Neural crest cell (in vitro differentiated cells): ENCODE measurements at places on chromosomes 16 and 17. TPM values are rescaled to one million over a fixed set of nuclear protein-coding genes. Genes with fewer than 3 reads are reported as not detected.
A peak's percentile ranks its signal among the peaks of the same experiment; 100 is the strongest.

Gene PRRT2
- 18.6 and 21.2 TPM in 2 replicates for total RNA-seq

Gene HOXB1
- total RNA-seq, result 2.7 and 3.6 TPM in 2 replicates

Gene IGFBP4
- 56.1 and 56.7 TPM in 2 replicates for total RNA-seq

Gene RGS9
- 2.5 and 2.8 TPM in 2 replicates for total RNA-seq

GRCh38 chr16:3814755-3815154 lies 65.8 kb downstream of the CREBBP start:
- H3K36me3 ChIP-seq, result no peaks in the 10 kb centered on the region
- no peak for DNase-seq
- no peak overlapping the region for H3K4me3 ChIP-seq
- H3K27me3 ChIP-seq, result no peaks in the 10 kb centered on the region

DNA sequence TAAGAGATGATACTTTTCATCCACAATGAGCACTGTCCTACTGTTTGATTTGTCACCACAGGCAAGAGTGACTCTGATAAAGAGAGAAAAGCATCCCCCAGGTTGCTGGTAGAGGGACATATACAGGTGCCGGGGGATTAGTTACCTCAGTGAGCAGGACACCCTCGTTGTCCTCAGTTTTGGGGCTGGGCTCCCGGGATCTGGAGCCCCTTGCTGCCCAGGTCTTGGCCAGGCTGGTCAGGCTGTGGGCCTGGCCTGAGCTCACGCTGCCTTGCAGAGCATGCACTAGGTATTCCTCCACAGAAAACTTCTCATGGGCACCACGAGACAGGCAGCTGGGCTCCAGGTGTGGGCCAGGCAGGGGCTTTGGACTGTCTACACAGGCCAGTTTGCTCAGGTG lies 24.4 kb upstream of the SPATA32 start:
- H3K36me3 ChIP-seq, result peaks cover 6% of the 10 kb centered on the region
- H3K4me3 ChIP-seq, result no peak overlapping the region
- H3K27ac ChIP-seq, result no peak overlapping the region

DNA sequence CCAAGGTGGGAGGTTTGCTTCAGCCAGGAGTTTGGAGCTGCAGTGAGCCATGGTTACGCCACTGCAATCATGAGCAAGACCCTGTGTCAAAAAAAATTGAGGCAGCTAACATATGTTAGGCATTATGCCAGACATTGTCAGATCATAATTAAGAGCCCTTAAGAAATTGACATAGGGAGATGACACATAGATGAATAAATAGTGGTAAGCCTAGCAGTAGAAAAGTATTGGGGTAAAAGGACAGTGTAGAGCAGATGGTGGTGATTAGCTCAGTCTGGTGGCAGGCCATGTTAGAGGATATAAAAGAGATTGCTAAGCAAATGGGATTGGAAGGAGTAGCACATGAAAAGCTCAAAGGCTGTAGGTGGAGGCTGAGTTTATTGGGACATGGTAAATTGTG lies 22.6 kb downstream of the SRCAP start:
- no peak for DNase-seq
- peaks cover 32% of the 10 kb centered on the region for H3K36me3 ChIP-seq
- no peak overlapping the region for H3K27ac ChIP-seq
- no peak overlapping the region for H3K4me3 ChIP-seq
- no peaks in the 10 kb centered on the region for H3K4me1 ChIP-seq
- no peaks in the 10 kb centered on the region for H3K27me3 ChIP-seq

GRCh38 chr16:85033171-85033570 lies 5.6 kb downstream of the KIAA0513 start:
- peaks cover 25% of the 10 kb centered on the region for H3K4me1 ChIP-seq
- H3K36me3 ChIP-seq, result no peaks in the 10 kb centered on the region
- no peak for DNase-seq
- H3K27ac ChIP-seq, result no peak overlapping the region
- H3K4me3 ChIP-seq, result no peak overlapping the region
- H3K27me3 ChIP-seq, result peaks cover 20% of the 10 kb centered on the region

DNA sequence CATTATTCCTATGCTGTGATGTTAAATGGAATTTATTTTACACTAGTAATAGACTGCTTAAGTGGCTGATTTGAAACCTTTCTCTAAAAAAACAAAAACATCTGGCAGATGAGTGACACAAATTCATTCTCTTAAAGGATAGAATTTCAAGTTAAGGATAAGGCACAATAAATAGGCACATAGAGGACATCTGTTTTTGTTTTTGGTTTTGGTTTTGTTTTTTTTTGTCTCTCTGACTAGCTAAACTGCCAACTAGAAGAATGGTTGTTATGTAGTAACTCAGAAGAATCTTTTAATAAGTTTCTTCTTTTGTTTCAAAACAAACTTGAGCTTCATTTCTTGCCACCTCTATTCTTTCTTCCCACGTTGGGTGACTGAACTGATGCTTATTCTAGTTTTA lies 5.1 kb upstream of the VPS4A start:
- no peak for DNase-seq
- no peak overlapping the region for H3K27ac ChIP-seq
- peaks cover 8% of the 10 kb centered on the region for H3K4me1 ChIP-seq

DNA sequence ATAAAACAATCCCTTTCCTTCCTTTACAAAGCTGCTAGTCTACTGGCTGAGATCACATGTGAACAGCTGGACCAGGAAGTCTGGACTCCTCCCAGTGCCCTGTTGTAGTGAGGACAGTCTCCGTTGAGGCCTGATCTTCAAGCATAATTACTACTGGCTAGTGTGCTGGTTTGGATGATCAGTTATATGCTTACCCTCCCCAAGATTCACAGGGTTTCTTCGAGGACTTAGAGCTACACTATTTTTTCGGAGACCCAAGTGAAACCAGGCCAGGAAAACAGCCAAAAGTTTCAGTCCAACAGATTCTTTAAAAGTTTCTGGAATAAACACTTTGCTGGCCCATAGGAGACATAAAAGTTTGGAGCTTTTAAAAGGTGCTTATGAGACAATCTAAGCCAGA lies 194.9 kb upstream of the CDH11 start:
- H3K4me3 ChIP-seq, result no peak overlapping the region
- no peak for DNase-seq
- no peaks in the 10 kb centered on the region for H3K36me3 ChIP-seq
- H3K27ac ChIP-seq, result no peak overlapping the region
- H3K4me1 ChIP-seq, result peaks cover 12% of the 10 kb centered on the region
- no peaks in the 10 kb centered on the region for H3K27me3 ChIP-seq

DNA sequence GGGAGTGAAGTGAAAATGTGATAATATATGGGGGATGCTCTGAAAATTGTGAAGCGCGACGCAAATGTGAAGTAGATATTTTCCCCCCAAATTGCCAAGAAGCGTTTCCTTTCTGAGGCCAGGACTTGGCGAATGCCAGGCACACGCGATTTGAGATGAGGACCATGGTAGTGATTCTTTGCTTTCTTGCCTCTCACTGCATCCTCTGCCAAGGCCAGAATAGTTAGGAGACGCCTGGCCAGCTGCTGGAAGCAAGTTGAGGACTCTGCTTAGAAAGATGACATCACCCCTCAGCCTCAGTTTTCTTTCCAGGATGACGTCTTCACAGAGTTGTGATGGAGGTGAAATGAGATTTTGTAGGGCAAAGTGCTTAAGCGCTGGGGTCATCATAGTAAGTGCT lies 25.9 kb downstream of the PIPOX start:
- H3K36me3 ChIP-seq, result no peaks in the 10 kb centered on the region
- no peaks in the 10 kb centered on the region for H3K27me3 ChIP-seq
- H3K27ac ChIP-seq, result no peak overlapping the region
- H3K4me1 ChIP-seq, result peaks cover 14% of the 10 kb centered on the region
- H3K4me3 ChIP-seq, result no peak overlapping the region

- peaks cover 28% of the 10 kb centered on the region for H3K4me1 ChIP-seq
- H3K27ac ChIP-seq, result no peak overlapping the region
- H3K4me3 ChIP-seq, result no peak overlapping the region
- DNase-seq, result no peak
- H3K36me3 ChIP-seq, result no peaks in the 10 kb centered on the region
Measured at GRCh38 chr16:87543436-87544191, 50.8 kb upstream of the ZCCHC14 start.

- no peaks in the 10 kb centered on the region for H3K27me3 ChIP-seq
- no peak overlapping the region for H3K4me3 ChIP-seq
- no peak for DNase-seq
- no peaks in the 10 kb centered on the region for H3K4me1 ChIP-seq
- no peak overlapping the region for H3K27ac ChIP-seq
Measured at GRCh38 chr16:35506898-35507194, 2047.4 kb downstream of the TP53TG3F start.

GRCh38 chr17:40539711-40540411 lies 25.4 kb downstream of the CCR7 start:
- peaks cover 4% of the 10 kb centered on the region for H3K27me3 ChIP-seq
- no peak overlapping the region for H3K27ac ChIP-seq
- no peak for DNase-seq
- no peaks in the 10 kb centered on the region for H3K36me3 ChIP-seq

- peaks cover 6% of the 10 kb centered on the region for H3K36me3 ChIP-seq
- no peak overlapping the region for H3K4me3 ChIP-seq
- peaks cover 8% of the 10 kb centered on the region for H3K4me1 ChIP-seq
- no peak for DNase-seq
- H3K27ac ChIP-seq, result peak overlapping the region; percentile 78
- no peaks in the 10 kb centered on the region for H3K27me3 ChIP-seq
Measured at GRCh38 chr16:3761375-3762106, 44.2 kb upstream of the TRAP1 start.

DNA sequence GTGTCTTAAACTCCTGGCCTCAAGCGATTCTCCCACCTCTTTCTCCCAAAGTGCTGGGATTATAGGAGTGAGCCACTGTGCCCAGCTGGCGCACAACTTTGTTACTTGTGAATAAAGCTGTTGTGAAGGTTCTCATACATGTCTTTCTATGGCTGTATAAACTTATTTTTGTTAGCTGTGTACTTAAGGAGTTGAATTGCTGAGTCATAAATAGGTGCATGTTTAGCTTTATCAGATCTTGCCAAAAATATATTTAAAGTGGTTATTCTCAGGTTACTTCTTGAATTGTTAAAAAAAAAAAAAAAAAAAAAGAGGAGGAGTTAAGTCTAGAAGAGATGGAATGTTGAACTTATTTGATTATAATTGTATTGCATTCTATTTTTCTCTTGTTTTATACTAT lies 47.6 kb upstream of the IRX3 start:
- no peak overlapping the region for H3K4me3 ChIP-seq
- DNase-seq, result no peak
- H3K27me3 ChIP-seq, result peaks cover 10% of the 10 kb centered on the region
- H3K36me3 ChIP-seq, result no peaks in the 10 kb centered on the region

DNA sequence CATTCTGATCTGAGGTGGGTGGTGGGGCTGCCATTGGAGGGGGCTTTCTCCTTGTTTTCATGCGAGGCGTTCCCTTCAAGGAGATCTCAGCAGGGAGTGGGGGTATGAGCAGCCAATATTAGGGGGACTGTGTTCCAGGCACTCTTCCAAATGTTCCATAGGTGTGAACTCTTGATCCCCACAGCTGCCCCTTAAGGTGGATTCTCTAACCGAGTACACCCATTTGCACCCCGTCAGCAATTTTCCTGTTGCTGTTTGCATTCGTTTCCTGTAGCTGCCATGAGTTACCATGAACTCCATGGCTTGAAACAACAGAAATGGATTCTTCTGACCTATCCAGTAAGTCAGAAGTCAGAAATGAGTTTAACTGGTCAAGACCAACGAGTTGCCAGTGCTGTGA lies 3.7 kb upstream of the PRR15L start:
- no peaks in the 10 kb centered on the region for H3K4me1 ChIP-seq
- peaks cover 4% of the 10 kb centered on the region for H3K27me3 ChIP-seq
- H3K4me3 ChIP-seq, result no peak overlapping the region
- peak overlapping the region; percentile 54 for H3K27ac ChIP-seq
- DNase-seq, result no peak

- no peak overlapping the region for H3K27ac ChIP-seq
- no peaks in the 10 kb centered on the region for H3K36me3 ChIP-seq
- DNase-seq, result no peak
Measured at GRCh38 chr17:32757963-32758362, 119.0 kb downstream of the MYO1D start.

- no peak for DNase-seq
- no peak overlapping the region for H3K27ac ChIP-seq
- H3K27me3 ChIP-seq, result peaks cover under 1% of the 10 kb centered on the region
- peaks cover 5% of the 10 kb centered on the region for H3K4me1 ChIP-seq
- H3K36me3 ChIP-seq, result peaks cover 3% of the 10 kb centered on the region
Measured at GRCh38 chr16:15440852-15441251, 6.5 kb downstream of the BMERB1 start.

- no peaks in the 10 kb centered on the region for H3K27me3 ChIP-seq
- H3K36me3 ChIP-seq, result no peaks in the 10 kb centered on the region
- no peak overlapping the region for H3K4me3 ChIP-seq
- DNase-seq, result no peak
Measured at GRCh38 chr17:40073454-40074174, 10.8 kb downstream of the THRA start.

GRCh38 chr16:30985401-30986128 lies 558 bp downstream of the HSD3B7 start:
- H3K27ac ChIP-seq, result no peak overlapping the region
- no peaks in the 10 kb centered on the region for H3K4me1 ChIP-seq
- no peak overlapping the region for H3K4me3 ChIP-seq
- no peaks in the 10 kb centered on the region for H3K27me3 ChIP-seq
- peaks cover 9% of the 10 kb centered on the region for H3K36me3 ChIP-seq
- no peak for DNase-seq

- H3K4me3 ChIP-seq, result peak overlapping the region; percentile 95
- H3K4me1 ChIP-seq, result peaks cover 57% of the 10 kb centered on the region
- peak; percentile 76 for DNase-seq
- H3K27ac ChIP-seq, result peak overlapping the region; percentile 84
- peaks cover 12% of the 10 kb centered on the region for H3K36me3 ChIP-seq
- peaks cover 57% of the 10 kb centered on the region for H3K27me3 ChIP-seq
Measured at GRCh38 chr16:51151435-51151960, 428 bp upstream of the SALL1 start.

DNA sequence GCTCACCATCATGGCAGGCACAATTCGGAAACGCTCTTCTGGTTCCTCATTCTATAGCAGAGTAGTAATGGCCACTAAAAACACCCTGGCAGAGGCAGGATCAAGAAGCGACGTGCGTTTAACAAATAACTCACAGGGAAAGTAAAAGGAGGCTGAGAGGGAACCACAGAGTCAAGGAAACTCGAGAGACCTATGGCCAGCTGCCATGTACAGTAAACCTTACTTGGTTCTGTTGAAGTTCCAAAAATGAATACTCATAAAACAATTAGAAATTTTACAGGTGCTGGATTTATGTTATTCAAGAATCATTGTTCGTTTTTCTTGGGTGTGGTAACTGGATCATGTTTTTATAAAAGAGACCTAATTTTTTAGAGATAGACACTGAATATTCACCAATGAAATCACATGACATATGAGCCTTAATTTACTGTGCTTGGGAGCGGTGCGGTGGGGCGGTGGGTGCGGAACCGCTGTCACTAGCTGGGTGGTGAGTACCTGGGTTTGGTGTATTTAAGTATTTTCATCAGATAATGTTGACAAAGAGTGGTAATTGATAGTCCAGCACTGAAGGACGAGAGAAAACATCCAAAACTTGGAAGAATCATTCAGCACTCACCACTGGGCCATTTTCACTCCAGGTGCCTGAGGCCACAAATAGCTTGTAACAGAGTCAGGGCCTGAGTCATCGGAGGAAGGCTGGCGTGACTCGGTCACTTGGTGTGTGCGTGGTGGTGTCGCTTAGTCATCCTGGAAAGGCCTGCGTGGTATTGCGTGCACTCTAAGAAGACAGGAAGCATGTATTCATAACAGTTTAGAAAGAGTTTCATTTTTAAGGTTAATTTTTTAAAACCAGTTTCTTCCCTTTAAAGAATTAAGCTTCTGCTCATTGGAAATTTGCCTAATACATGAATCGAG lies 135.4 kb upstream of the CHMP6 start:
- no peak for DNase-seq
- H3K36me3 ChIP-seq, result no peaks in the 10 kb centered on the region

- H3K27ac ChIP-seq, result no peak overlapping the region
- H3K4me3 ChIP-seq, result no peak overlapping the region
- H3K27me3 ChIP-seq, result peaks cover 2% of the 10 kb centered on the region
- no peaks in the 10 kb centered on the region for H3K4me1 ChIP-seq
- no peak for DNase-seq
Measured at GRCh38 chr16:29030086-29030840, 45.4 kb downstream of the LAT start.
